CD8-positive, alpha-beta memory T cell (primary cell): ENCODE measurements at places on chromosomes 3 and 15. TPM values are rescaled to one million over a fixed set of nuclear protein-coding genes. Genes with fewer than 3 reads are reported as not detected.

Gene SLC9C1
- not detected for total RNA-seq

DNA sequence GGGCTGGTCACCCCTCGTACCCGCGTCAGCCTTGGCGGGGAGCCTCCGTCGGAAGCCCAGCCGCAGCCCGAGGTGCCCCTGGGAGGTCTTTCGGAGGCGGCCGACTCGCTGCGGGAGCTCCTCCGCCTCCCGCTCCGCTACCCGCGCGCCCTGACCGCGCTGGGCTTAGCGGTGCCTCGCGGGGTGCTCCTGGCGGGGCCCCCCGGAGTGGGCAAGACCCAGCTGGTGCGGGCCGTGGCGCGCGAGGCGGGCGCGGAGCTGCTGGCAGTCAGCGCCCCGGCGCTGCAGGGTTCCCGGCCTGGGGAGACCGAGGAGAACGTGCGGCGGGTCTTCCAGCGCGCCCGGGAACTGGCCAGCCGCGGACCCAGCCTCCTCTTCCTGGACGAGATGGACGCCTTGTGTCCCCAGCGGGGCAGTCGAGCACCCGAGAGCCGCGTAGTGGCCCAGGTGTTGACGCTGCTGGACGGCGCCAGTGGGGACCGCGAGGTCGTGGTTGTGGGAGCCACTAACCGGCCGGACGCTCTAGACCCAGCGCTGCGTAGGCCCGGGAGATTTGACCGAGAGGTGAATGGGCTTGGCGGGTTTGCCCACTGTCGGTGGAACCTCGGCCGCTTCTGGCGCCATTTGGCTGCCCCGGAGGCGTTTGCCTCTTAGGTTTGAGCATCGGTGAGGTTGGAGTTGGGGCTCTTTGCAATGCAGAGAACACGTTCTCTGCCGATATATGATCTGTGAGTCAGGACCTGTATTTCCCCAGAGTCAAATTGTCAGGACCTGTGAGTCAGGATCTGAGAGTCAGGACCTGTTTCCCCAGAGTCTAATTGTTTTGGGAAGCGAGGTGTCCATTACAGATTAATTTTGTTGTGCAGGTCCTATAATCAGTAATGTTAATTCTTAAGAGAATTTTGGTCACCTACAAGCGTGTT, 24.9 kb upstream of the GATM start:
- DNase-seq, result peak; percentile 9

GRCh38 chr3:152835601-152836102, 721 bp downstream of the P2RY1 start:
- no peak for DNase-seq

Gene TLR9
- total RNA-seq, result 0.22 TPM

- DNase-seq, result no peak
Measured at GRCh38 chr15:34185666-34186065, 24.2 kb downstream of the KATNBL1 start.

- no peak for DNase-seq
Measured at GRCh38 chr3:78912687-78913086, 855.1 kb downstream of the ROBO1 start.

DNA sequence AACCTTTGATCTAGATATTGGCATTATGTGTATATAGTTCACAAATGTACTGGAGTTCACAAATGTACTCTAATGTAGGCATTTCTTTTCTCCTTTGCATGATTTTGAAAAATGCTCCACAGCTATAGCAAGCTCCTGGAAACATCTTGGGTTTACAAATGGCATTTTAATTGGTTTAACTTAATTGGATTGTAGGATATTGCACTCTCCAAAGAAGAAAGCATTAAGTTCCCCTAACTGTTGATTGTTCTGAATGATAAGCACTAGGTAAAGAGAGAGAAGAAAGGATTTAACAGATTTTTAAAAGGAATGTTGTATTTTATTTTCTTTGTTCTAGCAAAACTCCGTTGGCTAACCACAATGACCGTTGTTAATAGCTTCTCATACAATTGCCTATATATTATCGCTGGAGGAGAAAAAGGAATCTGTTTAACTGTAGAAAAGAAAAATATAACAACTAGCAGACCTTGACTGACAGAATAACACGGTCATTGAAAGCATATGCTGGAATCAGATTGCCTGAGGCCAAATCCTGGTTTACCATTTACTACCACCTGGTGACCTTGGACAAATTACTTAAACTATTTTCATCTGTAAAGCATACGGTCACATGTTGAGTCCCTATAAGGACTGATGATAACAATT, 170.8 kb downstream of the PEX5L start:
- DNase-seq, result no peak

DNA sequence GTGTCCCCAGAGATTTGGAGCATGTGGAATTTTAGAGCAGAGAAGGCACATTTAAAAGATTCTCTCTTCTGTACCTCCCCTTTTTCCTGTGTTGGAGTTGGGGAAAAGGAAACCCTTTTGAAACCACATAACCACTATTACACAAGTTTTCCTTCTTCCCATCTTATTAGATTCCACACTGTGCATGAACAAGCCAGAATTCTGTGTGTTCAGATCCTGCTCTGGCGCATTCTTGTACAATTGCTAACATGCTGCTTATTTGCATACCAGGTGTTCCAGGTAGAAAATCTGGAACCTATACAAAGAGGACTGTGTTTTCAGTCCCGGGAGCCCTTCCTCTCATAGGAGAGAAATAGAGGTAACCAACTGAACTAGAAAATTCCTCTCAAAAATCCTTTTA, 2.6 kb upstream of the CIB2 start:
- no peak for DNase-seq

GRCh38 chr3:143585720-143586456, 262.4 kb downstream of the SLC9A9 start:
- DNase-seq, result no peak

Gene POLQ
- total RNA-seq, result 12.4 TPM

Gene BNC1
- total RNA-seq, result not detected

- no peak for DNase-seq
Measured at GRCh38 chr15:35606450-35606779, 60.5 kb upstream of the DPH6 start.

GRCh38 chr3:187447737-187448136, 79.6 kb downstream of the RTP4 start:
- no peak for DNase-seq

GRCh38 chr15:74274470-74275038, 38.4 kb downstream of the CCDC33 start:
- no peak for DNase-seq

Gene KLHL6
- 31.0 TPM for total RNA-seq

- DNase-seq, result no peak
Measured at GRCh38 chr3:100614941-100615340, 5.5 kb downstream of the ADGRG7 start.

DNA sequence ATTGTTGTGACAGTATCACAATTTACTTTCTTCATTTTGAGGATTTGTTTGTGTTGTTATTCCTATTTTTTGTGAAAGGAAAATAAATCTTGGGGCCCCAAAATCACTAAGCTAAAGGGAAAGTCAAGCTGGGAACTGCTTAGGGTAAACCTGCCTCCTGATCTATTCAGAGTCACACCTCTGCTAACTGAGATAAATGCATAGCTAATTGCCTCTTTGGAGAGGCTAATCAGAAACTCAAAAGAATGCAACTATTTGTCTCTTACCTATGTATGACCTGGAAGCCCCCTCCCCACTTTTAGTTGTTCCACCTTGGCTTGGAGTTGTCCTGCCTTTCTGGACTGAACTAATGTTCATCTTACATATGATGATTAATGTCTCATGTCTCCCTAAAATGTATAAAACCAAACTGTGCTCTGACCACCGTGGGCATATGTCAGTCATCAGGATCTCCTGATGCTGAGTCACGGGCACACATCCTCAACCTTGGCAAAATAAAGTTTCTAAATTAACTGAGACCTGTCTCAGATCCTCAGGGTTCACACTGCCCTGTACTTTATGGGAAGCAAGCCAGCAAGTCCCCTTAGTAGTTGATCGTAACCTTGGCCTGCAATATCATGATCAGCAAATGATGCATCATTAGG, 523.2 kb upstream of the GOLIM4 start:
- DNase-seq, result no peak

DNA sequence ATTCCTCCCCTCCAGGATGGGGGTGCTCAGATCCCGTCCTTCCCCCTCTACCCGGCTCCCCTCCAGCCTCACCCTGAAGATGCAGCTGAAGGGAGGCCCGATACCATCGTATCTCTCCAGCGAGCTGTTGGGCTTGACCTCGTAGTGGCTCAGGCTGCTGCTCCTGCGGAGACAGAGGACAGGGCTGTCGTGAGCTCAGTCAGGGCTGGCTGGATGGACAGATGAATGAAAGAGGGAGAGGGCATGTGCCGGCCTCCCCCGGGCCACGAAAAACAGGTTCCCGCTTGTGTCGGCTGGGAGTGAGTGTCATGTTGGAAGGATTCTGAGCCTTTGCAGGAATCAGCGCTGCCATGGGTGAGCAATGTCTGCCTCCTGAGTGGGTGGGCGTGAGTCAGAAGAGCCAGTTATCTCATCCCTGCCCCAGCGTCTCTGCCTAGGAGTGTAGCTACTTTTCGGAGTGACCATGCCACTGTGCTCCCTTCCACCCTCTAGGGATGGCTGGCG, 35.2 kb downstream of the FEM1B start:
- no peak for DNase-seq

DNA sequence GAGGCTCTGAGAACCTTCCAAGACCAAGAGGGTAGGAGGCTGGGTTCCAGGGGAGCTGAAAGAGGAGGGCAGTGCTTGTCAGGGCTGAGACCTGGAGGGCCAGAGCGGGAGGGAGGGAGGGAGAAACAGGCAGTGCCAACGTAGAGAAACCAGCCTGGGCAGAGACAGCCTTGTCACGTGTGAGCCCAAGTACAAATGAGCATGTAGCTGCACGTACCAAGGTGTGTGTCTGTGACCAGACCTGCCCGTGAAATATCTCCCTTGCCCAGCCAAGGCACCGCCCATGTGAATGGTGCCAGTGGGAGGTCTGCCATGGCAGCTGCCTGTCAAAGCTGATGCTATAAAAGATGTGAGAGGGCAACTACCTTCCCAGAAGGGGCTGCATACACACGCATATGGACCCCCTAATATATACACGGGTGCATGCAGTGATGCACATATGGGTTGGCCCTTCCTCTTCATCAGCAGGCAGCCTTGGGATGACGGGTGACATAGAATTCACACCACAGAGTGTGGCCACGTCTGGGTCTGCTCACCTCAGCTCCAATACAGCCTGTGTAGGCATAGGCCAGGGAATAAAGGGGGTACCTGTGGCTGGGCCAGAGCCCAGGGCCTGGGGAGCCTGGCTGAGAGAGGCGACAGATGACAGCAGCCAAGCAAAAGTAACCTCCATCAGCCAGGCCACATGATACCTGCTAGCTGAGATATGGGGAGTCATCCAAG, 7.8 kb upstream of the CTDSPL start:
- no peak for DNase-seq

DNA sequence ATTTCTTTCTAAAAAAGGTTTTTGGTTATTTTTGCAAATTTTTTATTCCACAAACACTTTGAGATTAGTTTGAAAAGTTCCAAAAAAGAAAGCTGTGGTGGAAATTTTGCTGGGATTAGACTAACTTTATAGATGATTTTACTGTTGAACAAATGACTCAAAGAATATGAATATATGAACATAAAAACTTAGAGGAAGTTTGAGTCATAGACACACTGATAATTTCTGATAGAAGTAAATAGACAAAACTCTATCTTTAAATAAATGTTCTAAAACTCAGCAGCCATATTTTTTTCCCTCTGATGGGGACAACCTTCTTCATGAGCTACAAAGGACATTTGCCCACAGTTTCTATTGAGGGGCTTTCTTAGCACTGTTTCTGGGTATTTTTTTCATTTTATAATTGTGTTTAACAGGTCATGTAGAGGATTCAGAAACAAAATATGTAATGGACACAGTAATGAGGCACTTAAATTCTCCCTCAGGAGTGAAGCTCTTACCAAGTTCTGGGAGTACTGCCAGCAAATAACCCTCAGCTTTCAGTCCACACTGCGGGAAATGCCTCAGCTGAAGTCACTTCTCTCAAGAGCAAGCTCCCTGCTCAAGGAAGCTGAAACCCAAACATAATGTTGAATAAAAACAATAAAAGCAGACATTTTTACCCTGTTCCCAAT, 157.6 kb downstream of the NFKBIZ start:
- DNase-seq, result no peak
